ENCODE measurements at places on chromosomes 3 and 15. TPM values are rescaled to one million over a fixed set of nuclear protein-coding genes. Genes with fewer than 3 reads are reported as not detected.

GRCh38 chr3:192905980-192906678 lies 11.5 kb downstream of the MB21D2 start:
- no peak for DNase-seq

DNA sequence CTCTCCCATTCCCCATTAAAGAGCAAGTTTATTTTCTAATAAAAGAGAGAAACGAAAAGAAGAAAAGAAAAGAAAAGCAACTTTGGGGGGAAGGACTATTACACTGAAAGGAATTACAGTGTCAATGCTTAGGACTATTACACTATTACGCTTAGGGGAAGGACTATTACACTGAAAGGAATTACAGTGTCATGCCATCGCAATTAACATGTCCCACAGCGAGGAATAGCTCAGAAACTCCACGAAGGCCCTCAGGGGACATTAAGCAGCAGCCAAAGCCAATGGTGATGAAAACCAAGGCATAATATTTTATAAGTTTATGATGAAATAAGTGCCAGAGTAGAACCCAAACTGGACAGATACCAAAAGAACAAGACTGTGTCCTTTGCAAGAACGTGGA lies 22.1 kb upstream of the DET1 start:
- no peak for DNase-seq

- DNase-seq: no peak
These were observed 725.4 kb upstream of the DPPA4 start for GRCh38 chr3:110062716-110063115.

DNA sequence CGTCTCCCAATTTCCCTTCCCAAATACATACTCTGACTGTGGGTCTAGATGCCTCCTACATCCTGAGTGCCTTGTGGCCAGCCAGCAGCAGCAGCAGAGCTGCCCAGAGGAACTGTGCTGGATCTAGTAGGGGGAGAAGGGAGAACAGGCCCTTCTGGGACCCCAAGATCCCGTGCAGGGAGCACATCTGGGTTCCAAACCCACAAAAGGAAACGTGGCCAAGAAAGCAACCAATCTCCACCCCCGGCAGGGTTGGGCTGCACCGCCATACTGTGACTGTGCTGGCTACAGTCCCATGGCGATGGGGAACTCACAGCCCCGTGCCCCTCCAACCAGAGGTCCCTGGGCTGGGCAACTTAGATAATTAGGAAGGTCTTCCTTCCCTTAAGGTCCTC lies 86.3 kb downstream of the PPCDC start:
- DNase-seq: no peak

DNA sequence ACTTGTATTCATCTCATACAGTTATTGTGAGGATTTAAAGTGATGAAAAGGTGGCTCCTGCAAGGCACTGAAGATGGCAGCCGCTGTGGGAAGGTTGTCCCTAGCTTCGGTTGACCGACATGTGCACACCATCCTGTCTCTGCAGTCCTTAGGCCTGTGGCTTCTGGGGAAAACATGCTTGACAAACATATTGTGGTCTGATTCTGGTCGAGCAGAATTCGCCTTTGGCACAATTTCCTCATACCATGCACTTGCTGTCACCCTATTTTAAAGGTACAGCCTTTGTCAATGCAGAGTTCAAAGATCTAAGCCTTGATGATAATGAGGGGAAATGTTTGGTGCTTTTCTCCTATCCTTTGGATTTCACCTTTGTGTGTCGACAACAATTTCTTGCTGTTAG lies 50.9 kb downstream of the PRICKLE2 start:
- no peak for DNase-seq

GRCh38 chr3:8443829-8444791 lies 57.5 kb upstream of the LMCD1 start:
- DNase-seq: peak; percentile 63

- no peak for DNase-seq
These were observed 353.0 kb upstream of the RORA start for GRCh38 chr15:61582092-61582491.

DNA sequence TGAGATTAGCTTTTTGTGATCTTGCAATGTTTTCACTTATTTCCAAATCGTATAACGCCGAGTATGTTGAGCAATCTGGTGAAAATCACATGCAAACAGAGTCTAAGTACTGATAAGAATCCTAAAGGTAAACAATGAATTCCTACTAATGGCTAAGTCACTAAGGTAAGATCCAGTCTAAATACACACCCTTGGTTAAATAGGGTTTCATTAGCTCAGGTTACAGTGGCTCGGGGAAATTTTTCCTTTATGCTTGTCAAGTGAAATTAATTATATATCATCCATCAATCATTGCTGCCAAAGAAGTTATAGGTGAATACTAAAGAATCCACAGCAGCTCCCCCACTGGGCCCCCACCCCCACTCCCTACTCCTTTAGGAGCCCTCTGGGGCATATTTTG lies 139.3 kb downstream of the SOX2 start:
- no peak for DNase-seq

DNA sequence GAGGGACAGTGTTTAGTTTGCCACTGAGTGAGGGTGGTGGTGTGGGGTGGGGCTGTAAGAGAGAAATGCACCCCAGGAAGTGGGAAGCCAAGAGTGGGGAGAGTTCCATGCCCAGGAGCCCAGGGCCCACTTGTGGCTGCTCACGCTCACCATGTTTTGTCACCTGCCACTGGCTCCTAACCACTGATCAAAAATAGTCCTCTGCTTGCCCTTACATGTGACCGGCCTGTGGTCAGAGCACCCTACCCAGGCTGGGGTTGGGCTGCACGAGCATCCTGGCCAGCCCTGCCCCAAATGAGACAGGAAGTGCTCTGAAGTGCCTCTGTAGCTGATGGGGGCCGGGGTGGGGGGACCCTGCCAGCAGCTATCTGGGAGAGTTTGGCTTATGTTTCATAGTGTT lies 216.3 kb downstream of the RPLP1 start:
- no peak for DNase-seq

- DNase-seq: no peak
These were observed 13.8 kb downstream of the XIRP1 start for GRCh38 chr3:39178553-39178952.

GRCh38 chr3:160695915-160696327 lies 19.0 kb downstream of the ARL14 start:
- DNase-seq: no peak

GRCh38 chr3:141499284-141499683 lies 12.5 kb downstream of the RASA2 start:
- DNase-seq: no peak

GRCh38 chr15:71079208-71080044 lies 35.8 kb upstream of the THSD4 start:
- no peak for DNase-seq

DNA sequence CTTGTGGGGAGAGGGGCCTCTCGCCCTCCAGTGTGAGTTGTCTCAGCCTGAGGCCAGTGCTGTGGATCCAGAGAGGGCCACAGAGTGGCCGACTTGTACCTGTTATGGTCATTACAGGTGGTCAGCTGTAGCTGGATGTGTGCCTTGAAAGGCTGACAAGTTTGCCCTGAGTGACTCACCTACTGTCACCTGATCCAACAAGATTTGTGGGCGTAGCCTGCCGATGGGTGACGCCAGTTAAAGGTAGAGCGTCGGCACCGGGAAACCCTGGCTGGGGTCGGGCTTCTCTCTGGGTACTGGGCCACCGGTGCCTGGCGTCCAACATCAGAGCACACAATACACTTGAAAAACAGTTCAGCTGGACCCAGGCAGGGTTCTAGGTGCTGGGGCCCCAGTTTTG lies 2.8 kb upstream of the ISG20 start:
- DNase-seq: peak; percentile 69

- no peak for DNase-seq
These were observed 42.2 kb downstream of the CHDH start for GRCh38 chr3:53803816-53804695.

DNA sequence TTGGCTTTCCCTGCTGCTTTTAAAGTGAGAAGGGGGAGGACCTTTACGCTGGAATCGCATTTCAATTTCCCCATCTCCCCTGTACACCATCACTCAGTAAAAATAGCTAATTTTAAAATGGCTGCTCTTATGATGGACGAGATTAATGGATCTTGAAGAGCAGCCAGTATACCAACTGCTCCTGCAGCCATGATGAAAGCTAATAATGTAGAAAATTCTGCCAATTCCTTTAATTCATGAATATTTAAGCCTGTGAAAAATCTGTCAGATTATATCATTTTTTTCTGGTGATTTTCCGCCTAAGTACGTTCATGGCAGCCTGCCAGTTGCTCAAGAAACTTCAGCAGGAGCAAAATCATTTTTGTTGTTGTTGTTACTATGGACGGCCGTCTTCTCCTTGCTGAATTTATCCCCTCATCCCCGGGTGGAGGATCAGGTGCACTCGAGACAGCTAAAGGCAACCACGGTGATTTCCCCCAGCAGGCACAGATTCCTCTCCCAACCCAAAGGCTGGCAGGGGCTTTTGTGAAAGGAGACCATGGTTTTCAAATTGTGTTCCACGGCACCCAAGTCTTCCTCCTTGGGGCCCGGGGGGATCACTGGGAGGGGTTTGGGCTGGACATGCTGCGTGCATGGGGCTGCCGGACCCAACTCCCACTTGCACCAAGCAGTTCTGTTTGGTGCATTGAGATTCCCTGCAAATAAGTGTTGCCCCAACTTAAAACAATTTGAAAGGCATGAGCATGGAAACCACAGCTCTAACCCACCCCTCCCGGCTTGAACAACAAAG lies 289.6 kb downstream of the UACA start:
- DNase-seq: no peak

DNA sequence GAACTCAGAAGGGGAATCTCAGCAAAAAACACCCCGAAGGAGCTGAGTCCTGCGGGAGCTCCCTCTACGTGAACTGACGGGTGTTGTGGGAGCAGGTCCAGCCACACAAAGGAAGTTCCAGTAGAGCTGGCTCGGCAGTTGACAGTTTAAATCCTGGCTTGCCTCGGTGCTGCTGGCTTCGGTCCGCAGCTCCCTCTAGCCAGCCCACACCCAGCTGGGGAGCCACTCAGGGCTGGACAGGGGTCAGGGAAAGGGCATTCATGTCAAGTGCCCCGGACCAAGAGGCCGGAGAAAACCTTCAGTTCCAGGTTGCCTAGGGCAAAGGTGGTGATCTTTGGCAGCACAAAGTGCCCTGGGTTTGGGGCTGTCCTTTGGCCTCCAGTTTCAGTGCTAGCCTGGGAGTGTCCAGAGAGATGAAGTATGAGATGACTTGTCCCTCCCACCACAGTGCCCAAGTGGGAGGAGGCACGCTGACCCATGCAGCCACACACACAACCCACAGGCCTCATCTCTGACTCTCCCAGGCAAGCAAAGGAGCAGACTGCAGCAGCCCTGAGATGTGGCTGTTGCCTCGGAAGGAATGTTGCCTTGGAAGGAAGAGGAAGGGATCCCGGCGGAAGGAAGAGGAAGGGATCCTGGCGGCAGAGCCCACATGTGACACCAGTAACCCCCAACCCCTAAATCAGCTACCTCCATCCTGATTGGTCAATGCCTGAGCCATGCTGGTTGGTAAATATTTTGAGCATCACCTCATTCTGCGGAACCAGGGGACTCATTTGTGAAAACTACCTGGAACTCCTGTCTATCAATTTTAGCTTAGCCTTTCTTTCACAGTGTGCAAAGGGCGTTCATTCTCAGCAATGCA lies 13.9 kb upstream of the ANPEP start:
- DNase-seq: no peak

- DNase-seq: no peak
These were observed 18.6 kb upstream of the SLC2A2 start for GRCh38 chr3:171044835-171045793.

GRCh38 chr15:101449471-101450402 lies 39.8 kb downstream of the PCSK6 start:
- no peak for DNase-seq

DNA sequence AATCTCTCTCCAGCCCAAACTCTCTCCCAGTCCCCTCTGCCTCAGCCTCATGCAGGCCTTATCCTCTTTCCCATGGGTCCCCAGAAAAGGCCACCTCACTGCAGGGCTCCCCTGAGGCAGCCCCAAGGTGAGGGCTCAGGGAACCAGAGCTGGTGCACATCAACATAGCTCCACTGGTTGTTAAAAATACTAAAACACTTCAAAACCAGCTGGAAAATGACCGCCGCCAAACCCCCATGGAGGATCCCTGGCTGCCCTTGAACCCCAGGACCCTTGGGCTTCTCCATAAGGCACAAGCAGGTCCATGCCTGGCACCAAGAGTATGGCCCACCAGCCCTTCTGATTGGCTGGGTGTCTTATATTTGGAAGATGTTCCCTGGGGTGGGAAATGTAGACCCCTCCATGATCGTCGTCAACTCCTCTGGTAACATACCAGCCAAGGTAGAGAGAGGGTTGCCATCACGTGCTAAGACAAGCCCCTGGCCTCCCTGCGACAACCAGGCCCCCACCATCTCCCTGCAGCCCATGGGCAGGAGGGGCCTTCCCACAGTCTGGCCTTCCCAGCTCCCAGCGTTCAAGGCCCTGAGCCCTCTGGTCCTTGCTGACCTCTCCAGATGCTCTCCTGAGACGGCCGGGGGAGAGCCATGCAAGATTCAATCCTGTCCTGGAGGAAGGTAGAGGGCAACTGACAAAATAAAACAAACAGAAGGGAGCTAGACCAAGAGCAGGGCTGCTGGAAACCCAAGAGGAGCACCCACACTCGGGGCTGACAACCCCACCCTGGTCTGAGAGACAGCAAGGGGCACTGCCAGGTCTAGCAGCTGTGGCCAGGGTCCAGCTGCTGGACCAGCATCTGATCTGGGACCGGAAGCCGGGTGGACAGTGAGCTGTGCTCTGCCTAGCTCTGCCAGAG lies 132.1 kb upstream of the PRR20G start:
- DNase-seq: no peak

DNA sequence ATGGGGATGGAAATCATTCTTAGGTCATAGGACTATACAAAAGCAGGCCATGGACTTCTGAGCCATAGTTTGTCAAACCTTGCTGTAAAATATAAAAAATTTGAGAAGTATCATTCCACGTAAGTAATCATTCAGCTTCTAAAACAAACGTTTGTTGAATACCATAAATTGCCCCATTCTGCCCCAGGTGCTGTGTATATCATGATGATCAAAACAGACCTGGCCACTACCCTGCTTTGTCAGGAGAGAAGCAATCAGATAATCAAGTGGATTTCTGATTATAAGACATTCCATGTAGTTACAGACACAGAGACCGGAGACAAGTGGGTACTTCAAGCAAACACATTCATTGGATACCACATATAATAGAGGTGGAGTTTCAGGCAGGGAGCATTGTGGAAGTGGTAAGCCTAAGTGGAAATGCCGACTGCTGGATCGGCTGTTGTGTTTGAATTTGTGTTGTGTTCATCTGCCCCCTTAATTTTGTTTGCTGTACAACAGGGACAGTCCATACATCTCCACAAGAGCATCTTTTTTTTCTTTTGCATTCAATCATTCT lies 61.7 kb downstream of the TGFBR2 start:
- no peak for DNase-seq

DNA sequence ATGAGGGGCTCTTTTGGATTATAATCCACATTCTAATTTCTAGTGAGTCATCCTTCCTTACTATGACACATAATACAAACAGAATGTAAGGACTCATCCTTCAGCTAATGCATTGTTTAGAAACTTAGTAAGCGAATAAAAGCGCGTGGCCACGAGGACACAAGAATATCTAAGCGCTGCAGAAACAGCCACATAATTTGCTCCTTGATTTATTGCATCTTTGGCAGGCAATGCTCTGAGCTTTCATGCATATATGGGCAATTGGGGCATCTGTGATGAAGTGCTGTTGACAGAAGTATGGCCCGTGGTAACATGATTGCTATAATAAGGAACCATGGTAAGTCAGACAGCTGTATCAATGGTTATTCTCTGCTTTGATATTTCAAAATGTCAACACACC lies 191.3 kb upstream of the ZNF385D start:
- no peak for DNase-seq

RCN2 gene
- 71.5 TPM for total RNA-seq

EXD1 gene
- not detected for total RNA-seq

GOLGA6D gene
- total RNA-seq: 0.12 TPM

GUCA1C gene
- not detected for total RNA-seq

IGF2BP2 gene
- total RNA-seq: 135 TPM

HHATL gene
- 0.52 TPM for total RNA-seq

BCHE gene
- total RNA-seq: not detected
